Naive thymus-derived CD8-positive, alpha-beta T cell (primary cell): ENCODE measurements at places on chromosomes 12 and 14.

- DNase-seq, result no peak
Observed at GRCh38 chr12:3285570-3285969, 205.4 kb upstream of the PRMT8 start.

- no peak for DNase-seq
Observed at GRCh38 chr12:131883521-131883900, 10.9 kb upstream of the ULK1 start.

GRCh38 chr14:61462566-61463193, 141.3 kb downstream of the PRKCH start:
- DNase-seq, result no peak

- DNase-seq, result no peak
Observed at GRCh38 chr12:18782827-18783226, 44.9 kb downstream of the CAPZA3 start.

DNA sequence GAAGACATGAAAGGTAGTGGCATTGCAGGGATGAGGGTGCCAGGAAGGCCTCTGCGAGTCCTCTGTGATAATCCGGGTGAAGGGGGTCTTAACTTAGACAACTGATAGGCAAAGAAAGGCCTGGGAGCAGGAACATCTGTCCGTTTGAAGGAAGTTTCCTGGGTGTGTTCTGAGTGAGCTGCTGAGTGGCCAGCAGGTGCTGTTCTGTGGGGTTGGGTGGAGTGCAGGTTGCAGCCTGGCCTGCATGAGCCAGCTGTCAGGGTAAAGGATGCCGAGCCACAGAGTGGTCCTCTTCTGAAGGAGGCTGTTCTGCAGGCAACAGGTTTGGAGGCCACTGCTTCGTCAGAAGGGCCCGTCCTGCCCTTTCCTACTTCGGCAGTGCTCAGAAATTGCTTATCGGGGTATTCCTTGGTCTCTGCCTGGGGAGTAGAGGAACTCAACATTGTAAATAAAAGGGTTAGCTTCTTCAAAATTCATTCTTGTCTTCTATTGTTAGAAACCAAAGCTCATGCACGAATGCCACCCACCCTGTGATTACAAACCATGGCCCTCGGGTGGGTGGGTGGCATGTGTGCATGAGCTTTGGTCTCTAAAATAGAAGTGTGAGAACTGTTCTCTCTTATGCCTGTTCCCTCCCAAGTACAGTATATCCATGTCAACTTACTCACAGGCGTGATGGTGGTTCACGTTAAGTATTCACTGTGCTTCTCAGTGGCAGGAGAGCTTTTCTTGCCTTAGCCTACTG, 118.9 kb downstream of the CHST11 start:
- DNase-seq, result no peak

GRCh38 chr14:65594153-65594881, 181.8 kb downstream of the FUT8 start:
- DNase-seq, result no peak

DNA sequence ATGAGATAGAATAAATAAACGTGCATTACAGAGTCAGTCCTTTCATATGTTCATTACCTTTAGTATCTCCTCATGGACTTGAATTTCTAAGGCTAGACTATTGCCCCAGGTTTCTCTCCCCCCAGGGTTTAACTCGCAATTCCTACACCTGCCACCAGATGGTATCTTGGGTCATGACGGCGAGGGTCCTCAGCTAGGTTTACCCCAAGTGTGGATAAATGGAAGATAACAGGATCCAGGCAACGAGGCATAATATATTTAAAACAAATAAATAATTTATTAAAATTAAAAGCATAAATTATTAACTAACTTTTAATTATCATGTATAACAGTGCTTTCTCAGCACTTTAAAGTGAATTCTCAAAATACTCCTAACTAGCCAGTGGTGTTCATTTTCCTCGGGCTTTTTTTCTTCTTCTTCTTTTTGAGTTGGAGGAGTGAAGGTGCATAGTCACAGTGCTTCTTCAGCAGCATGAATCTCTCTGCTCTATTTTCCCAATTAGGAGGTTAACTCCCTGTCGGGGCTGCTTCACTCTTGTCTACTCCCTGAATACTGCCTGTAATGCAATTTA, 243.5 kb upstream of the CAND1 start:
- peak; percentile 42 for DNase-seq

DNA sequence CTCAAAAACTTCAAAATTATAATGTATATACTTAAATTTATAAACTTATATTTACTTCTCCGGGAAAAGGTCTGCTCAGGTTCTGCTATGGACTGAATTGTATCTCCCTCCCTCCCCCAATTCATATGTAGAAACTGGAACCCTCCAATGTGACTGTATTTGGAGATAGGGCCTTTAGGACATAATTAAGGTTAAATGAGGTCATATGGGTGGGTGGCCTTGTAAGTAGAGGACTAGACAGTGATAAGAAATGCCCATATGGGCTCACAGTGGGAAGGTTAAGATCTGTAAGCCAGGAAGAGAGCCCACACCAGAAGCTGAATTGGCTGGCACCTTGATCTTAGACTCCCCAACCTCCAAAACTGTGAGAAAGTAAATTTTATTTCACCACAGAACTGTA, 84.5 kb downstream of the TAOK3 start:
- DNase-seq, result no peak

- no peak for DNase-seq
Observed at GRCh38 chr14:100994082-100994481, 90.6 kb upstream of the RTL1 start.

- no peak for DNase-seq
Observed at GRCh38 chr12:90058704-90059103, 350.1 kb upstream of the ATP2B1 start.

DNA sequence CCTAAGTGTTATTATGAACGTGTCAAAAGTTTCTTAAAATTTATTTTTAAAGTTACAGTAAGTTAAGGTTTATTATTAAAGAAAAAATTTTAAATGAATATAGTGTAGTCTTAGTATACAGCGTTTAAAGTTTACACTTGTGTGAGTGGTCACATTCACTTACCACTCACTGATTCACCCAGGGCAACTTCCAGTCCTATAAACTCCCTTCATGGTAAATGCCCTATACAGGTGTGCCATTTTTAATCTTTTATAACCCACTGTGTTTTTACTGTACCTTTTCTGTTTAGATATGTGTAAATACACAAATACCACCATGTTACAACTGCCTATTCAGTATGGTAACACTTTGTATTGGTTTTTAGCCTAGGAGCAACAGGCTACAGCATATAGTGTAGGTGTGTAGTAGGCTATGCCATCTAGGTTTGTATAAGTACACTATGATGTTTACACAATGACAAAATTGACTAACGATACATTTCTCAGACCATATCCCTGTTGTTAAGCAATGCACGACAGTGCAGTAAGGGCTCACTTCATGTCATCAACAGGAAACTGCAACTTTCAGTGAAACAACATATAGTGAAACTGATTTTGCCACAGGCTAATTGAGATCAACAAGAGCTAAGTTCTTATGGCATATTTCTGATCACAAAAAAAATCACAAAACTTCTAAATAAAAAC, 112.0 kb upstream of the TMCC3 start:
- no peak for DNase-seq

- no peak for DNase-seq
Observed at GRCh38 chr14:83638748-83639504, 1891.0 kb upstream of the FLRT2 start.

- no peak for DNase-seq
Observed at GRCh38 chr12:104348283-104348993, 44.9 kb downstream of the EID3 start.

DNA sequence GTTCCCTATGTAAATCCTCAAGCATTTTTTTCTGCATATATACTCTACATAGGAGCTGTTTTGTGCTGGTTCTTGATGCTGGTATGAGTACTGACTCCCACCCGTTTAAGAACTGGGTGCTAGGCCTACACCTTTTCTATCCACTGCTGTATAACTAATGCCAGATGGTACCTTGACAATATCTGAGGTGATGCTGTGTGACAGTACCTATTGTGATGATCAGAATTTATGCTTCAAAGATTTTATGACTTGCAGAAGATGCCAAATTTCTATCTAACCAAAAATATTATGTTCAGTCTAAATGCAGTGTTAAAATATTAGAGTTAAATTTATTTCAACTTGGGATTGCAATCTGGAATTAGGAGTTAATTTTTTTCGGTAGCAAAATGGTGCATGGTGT, 272.3 kb upstream of the NOVA1 start:
- no peak for DNase-seq

GRCh38 chr12:129036135-129036534, 182.9 kb downstream of the GLT1D1 start:
- DNase-seq, result no peak

DNA sequence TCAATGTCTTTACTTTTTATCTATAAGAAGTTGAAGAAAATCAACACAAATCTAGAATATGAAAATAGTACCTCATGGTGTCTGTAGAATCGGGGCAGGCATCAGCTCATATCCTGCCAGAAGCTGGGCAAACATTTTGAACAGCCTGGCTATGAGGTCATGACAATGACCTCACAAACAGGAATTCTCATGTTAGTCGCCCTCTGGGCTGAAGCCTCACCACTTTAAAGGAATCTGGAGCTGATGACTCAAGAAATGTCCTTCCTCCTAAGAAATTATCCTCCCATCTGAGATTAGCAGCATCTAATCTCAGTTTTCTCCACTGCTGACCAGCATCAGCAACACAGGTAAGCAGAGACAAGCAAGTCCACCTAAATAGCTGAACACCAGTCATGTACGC, 27.1 kb downstream of the CLIP1 start:
- DNase-seq, result no peak

- DNase-seq, result no peak
Observed at GRCh38 chr14:69320581-69321365, 60.8 kb downstream of the GALNT16 start.

- DNase-seq, result no peak
Observed at GRCh38 chr14:89509891-89510290, 92.9 kb upstream of the FOXN3 start.

DNA sequence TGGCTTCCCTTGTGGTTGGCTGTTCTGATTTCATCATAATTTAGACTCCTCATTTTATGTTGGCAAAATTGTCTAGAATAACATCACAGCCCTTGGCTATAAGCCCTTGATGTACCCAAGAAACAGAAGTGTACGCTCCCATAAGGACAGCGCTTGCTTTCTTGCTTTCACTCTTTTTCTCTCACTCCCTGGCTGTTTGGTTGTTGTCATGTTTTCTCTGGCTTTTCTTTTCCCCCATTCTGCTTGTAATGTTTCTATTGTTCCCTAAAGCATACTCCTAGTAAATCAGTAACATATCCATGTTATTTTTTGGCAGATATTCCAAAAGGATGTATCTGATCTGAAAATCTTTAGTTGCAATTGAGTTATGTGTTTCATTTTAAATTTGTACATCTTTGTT, 530.5 kb downstream of the NOVA1 start:
- DNase-seq, result no peak

DNA sequence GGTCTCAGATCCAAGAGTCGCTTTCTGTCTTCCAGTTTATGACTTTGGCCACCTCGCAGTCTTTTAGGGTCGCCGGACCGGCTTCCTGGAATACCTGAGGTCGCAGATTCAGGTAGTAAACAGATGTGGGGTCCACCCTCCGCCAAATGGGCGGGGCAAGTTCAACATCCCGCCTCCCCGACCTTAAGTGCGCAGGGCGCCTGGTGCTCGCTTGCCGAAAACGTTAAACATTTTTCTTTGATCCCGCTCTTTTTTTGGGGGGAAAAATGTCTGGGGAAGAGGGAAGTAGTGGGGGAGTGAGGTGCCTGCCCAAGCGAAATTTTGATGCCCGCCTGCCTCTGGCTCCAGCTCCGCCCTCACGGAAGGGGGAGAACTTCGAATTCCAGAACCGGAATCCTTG, 73.9 kb upstream of the TBX5 start:
- DNase-seq, result no peak

DNA sequence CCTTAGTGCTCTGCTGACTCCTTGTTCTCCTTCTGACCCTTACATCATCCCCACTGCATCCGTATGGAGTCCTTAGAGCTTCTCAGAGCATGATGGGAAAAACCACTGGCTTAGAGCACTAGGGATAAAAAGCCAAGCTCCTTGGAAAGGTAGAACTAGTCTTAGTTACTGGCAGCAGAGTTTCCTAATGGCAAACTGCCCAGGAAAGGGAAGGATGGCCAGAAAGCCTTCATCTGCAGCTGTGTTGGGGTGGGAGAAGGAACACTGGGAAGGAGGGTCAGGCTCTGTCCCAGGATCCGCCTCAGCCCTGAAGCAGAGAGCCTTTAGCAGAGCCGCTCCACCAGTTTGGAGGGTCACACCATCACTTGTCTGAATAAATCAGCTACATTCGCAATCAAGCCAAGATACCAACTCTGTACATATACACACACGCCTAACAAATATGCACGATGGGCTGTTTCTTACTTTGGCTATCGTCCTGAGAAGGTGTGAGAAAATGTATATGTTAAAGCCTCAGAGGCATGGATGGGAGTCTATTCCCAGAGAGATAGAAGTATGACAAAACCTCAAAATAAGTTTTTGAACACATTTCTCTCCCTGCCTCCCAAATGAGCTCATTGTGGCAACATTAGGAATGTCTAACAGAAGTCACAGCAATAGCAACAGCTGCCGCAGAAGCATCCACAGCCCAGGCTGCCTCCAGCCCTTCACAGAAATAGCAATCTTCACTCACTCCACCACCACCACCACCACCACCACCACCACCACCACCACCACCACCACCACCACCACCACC, 18.6 kb upstream of the GALNT8 start:
- no peak for DNase-seq

DNA sequence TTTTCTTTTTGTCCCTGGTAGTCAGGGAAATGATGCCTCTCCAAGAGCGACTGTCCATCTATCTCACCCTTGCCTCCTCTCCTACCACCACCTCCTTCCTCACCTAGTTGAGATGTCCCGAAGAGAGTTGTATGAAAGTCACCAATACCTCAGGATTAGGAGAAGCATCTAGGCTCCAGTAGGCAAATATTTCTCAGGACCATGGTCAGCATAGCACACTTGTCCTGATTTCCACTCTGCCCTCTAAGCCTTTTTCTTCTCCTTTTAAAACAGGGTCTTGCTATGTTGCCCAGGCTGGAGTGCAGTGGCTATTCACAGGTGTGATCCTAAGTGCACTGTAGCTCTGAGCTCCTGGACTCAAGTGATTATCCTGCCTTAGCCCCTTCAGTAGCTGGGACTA, 268.4 kb upstream of the PELI2 start:
- no peak for DNase-seq

DNA sequence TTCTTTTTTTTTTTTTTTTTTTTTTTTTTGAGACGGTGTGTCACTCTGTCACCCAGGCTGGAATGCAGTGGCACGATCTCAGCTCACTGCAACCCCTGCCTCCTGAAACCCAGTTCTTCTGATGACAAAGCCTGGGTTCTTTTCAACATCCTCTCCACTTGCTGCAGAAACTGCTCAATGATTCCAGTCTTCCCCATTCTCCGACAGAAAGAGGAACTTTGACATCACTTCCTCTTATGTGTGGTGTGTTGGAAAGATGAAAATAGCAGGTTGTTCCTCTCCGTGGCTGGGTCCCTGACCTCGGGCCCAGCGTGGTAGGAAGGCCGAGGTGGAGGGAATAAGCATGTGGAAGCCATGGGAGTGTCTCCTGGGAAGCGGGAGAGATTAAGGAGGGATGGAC, 198.4 kb downstream of the PHETA1 start:
- no peak for DNase-seq

DNA sequence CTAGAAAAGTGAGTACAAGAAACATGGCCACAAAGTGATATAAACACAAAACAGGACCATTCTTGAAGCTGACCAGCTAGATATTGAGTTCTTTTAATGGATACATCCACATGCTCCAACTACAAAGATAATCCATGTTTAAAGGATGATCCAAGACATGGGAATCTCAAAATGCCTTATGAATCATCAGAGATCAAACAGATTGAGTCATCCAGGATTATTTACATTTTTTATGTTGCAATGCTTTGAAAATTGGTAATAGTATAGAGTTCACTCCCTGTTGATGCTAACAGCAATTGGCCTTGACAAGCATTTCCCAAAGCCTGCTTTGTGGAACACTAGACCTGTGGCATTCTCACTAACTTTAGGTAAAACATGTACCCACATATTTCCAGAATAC, 293.0 kb upstream of the TBX3 start:
- DNase-seq, result no peak
